ENCODE measurements at places on chromosomes 6 and 20.
A peak's percentile ranks its signal among the peaks of the same experiment; 100 is the strongest.

DNA sequence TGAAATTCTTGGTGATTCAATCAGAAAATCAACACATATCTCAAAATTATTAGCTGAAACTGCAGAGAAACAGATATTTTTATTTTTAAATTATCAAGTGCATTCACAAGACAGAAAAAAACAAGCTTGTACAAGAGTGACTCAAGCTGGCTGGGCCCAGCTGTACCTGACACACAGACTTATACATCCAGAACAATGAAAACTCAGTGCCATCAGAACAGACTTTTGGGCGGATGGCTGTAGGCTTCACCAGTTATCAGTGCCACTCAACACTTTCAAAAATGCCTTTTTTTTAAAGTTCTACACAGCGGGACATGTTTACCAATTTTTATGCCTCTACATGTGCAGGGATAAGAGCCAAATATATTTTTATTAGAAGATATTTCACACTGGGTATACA lies 102.8 kb downstream of the MYB start:
- DNase-seq = no peak

DNA sequence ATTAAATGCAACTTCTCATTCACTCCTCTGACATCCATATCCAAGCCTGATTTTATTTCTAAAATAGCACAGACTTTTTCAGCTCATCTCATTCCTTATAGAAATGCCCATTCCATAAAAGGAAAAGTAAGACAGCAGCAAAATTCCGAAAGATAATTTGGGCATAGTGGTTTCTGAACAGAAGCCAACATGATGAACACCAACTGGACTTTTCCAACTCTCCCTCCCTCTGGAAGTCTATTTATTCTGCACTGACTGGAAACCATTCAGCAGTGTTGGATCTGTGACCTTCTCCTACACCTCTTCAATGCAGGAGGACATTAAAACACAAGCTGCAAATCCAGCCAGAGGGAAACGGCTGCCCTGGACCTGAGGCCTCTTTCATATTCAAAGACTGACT lies 306.2 kb upstream of the NT5E start:
- no peak for DNase-seq

GRCh38 chr6:157442291-157442690 lies 61.3 kb downstream of the ZDHHC14 start:
- DNase-seq = no peak

DNA sequence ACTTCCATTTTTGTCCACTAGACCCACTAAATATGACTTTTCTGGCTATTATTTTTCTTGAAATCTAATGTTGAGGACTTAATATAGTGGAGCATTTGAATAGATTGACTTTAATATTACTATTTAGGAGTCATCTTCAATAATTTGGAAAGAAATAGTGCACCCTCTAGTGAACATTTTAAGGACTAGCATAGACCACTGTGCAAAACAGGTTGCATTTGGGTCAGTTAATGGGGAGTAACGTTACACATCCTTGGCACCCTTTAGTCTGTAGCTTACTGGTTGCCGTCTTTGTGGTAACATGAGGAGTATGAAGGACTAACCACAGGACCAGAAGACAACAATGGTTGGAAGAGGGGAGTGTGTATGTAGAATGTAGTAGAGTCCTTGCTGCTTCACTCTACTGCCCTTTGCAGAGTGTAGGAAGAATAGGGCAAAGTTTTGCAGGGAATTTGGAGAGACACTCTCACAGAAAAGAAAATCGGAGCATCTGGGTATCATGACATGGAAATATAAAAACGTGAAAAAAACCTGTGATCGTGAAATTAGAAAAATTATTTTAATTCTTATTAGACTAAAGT lies 25.2 kb downstream of the RFPL4B start:
- no peak for DNase-seq

DNA sequence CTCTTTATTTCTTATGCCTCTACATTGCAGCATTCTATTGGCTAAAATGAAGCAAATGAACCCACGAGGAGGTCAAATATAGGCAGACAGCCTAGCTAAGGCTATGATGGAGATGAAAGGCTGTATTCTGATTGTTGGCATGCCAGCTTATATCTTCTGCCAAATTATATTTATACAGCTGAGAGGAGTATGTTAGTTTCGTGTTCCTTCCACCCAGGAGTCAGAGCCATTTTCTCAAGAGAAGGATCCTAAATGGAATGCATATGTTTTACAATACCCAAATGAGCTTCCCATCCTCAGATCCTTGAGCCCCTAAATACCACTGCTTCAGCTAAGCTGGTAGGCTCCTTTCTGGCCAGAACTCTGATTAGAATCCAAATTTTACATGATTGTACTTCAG lies 178.4 kb upstream of the HDDC2 start:
- DNase-seq = no peak

GRCh38 chr20:38877483-38877882 lies 48.7 kb upstream of the FAM83D start:
- no peak for DNase-seq

- no peak for DNase-seq
Measured at GRCh38 chr6:112215488-112216284, 38.7 kb downstream of the LAMA4 start.

GRCh38 chr20:36604952-36605398 lies 604 bp upstream of the RAB5IF start:
- no peak for DNase-seq

GRCh38 chr6:113354204-113354895 lies 502.8 kb upstream of the MARCKS start:
- DNase-seq = no peak

- no peak for DNase-seq
Measured at GRCh38 chr6:313917-314316, 21.6 kb downstream of the DUSP22 start.

DNA sequence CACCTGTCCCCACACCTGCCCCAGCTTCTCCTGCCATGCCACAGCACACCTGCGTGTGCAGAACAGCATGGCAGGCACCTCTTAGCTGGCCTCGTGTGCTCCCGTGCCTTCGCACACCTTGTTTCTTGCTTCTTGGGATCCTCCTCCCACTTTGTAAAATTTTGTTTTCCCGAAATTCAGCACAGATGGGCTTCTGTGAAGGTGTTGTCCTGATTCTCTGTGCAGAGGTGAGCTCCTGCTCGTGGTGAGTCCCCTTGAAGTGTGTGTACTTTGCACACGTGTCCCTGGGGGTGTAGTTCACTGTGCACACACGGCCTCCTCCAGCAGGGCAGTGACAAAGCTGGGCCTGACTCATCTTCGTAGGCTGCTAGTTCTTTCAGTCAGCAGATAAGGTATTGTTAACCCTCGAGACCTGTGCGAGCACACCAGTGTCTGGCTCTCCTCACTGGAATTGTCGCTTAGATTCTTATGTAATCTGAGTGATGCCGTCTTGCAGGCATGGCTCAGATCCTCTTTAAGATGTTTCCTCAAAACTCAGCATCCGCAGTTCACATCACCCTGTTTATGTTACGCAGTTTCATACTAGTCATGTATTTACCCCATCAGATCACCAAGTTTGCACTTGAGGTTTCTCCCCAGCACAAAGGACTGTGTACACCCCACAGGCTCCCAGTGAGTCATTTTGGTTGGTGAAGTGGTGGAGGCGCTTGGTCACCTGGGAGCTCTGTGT lies 77.7 kb downstream of the CDYL start:
- DNase-seq = no peak

DNA sequence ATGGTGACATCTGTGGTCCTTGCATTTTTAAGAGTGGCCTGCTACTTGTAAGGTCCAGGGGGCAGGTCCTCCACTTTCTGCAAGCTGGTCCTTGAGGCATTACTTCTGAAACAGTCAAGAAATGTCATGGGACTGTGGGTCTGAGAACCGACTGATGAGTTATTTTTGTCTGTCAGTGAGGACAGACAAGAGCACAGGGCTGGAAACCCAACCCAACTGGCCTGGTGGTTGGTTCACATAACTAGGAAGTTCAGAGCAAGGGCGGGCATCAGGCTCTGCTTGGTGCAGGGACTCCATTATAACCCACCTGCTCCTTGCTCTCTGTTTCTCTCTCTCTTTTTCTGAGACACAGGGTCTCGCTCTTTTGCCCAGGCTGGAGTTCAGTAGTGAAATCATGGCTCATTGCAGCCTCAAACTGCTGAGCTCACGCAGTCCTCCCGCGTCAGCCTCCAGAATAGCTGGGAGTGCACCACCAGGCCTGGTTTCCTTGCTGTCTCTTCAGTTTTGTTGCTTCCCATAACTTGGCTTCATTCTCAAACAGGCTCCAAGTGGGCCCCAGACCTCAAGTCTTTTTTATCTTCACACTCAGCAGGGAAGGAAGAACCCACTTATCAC lies 9.2 kb downstream of the CST3 start:
- no peak for DNase-seq

GRCh38 chr6:74879976-74880375 lies 325.9 kb downstream of the COL12A1 start:
- DNase-seq = no peak

DNA sequence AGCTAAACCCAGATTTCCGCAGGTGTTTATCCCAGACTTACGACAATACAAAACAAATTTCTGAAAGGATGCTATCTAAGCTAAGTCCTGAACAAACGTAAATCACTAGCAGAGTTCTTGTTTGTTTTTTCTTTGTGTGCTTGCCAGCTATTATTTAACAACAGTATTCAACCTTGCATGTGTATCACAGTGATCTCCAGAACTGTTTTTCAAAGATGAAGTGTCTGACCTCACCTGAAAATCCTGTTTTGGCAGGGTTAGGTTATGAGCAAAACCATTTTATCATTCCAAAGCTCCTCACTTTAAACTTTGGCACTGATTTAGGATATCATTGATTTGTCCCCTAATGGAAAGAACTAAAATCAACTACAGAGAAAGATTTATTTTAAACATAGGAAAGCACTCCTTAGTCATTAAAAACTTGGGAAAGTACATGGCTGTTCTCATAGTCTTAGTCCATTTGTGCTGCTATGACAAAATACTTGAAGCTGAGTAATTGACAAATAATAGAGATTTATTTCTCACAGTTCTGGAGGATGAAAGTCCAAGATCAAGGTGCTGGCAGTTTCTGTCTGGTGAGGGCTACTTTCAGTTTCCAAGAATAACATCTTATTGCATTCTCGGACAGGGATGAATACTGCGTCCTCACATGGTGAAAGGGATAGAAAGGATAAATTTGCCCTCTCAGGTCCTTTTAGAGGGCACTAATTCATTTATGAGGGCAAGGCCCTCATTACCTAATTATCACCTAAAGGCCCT lies 20.8 kb upstream of the BMP5 start:
- DNase-seq = no peak

DNA sequence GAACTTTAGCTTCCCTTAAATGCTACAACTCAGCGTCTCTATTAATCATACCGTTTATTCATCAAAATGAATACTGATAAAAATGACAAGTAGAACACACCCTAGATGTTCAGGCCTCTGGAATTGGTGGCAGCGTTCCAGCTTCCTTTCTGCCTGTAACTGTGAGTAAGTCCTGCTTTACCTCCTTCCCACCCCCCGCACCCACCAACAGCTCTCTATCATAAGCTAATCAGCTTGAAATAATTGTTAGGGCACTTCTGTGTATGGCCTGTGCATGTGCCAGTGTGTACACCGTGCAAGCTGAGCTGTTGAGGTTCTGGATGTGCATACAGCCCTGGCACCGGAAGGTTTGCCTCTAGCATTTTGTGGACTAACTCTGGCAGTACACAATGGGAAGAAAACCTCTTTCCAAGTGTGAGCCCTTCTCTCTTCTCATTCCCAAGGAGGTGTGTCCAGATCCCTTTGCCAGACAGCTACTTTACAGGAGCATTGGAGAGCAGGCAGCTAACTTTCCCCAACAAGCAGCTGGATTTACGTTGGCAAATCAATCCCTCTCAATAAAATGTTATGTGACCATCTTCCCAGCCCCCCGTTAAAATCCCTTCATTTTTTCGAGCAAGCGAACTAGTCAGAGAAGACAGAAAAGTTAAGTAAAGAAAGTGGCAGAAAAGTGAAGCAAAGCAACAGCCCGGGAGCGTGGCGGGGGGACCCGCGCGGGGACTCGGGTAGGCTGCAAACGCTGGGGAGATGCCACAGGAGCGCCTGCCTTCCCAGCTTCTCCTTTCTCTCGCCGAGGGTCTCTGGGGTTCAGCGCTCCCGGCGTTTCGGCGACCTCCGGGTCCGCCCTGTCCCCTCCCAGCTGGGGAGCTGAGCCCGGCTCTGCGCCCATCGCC lies 803 bp upstream of the ADGRG6 start:
- DNase-seq = no peak

GRCh38 chr6:104718672-104719071 lies 141.0 kb downstream of the HACE1 start:
- no peak for DNase-seq

GRCh38 chr6:134182528-134182927 lies 130.1 kb upstream of the SLC2A12 start:
- no peak for DNase-seq

DNA sequence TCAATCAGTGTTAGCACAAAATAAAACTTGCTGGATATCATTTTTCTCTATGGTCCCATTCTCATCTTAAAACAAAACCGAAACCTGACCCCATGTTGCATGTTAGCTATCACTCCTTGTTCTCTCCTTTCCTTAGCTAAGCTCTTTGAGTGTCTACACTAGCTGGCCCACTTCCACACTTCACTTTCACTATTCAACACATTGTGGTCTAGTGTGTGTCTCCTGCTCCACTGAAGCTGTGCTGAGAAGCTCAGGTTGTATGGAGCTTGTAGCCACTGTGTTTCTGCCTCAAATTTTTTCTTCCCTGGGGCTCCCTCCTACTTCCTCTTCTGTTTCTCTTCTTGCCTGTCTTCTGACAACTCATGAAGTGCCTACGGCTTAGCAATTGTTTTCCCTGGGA lies 223.0 kb downstream of the NKAIN2 start:
- no peak for DNase-seq

GRCh38 chr20:50724851-50725723 lies 6.3 kb upstream of the PARD6B start:
- peak; percentile 72 for DNase-seq

- DNase-seq = no peak
Measured at GRCh38 chr6:33689879-33690278, 21.6 kb downstream of the UQCC2 start.

GRCh38 chr6:151044465-151045441 lies 179.3 kb downstream of the MTHFD1L start:
- DNase-seq = peak; percentile 85

DNA sequence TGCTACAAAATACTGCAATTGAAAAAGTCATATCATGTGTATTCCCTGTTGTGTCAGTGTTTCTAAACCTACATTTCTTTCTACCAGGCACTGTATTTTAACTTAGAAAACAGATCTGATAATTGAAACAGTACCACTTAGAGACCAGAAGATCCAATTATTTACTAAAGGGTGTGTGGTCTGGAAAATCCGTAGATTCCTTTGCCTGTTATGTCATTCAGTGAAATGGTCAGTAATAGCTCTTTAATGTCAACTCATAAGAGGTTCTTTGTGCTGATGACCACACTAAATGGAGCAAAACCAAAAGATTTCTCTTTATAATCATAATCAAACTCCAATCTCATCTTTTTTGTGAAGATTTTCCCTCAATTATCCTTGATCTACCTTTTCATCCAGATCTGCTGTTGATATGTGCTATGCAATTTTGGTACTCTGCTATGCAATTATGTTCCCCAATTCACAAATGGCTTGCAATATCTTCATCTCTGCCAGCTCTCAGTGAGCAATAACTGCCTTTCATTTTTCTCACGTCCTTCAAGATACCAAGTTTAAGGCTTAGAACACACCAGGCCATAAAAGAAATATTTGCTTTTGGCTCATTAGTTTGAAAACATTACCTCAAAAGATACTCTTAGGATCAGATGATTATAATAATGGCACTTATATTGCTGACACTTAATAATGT lies 165.5 kb downstream of the MOXD1 start:
- DNase-seq = no peak
